ENCODE measurements at places on chromosomes 6 and 20.

DNA sequence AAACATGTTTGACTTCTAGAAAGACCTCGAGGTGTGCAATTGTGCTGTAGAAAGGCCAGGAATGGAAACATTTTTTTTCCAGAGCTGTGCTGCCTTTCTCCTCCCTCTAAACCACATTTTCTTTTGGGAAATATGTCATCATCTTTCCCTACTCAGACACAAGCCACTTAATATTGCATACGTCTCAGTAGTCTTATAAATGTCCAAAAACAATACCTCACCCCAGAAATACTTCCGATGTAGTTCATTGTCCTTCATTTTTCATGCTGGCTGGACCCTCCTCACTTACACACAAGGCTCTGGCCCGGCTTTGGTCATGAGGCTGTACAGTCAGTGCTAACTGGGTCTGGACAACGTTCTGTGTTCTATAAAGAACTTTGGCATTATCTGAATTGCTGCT, 126.4 kb downstream of the SCML4 start:
- DNase-seq, result no peak

DNA sequence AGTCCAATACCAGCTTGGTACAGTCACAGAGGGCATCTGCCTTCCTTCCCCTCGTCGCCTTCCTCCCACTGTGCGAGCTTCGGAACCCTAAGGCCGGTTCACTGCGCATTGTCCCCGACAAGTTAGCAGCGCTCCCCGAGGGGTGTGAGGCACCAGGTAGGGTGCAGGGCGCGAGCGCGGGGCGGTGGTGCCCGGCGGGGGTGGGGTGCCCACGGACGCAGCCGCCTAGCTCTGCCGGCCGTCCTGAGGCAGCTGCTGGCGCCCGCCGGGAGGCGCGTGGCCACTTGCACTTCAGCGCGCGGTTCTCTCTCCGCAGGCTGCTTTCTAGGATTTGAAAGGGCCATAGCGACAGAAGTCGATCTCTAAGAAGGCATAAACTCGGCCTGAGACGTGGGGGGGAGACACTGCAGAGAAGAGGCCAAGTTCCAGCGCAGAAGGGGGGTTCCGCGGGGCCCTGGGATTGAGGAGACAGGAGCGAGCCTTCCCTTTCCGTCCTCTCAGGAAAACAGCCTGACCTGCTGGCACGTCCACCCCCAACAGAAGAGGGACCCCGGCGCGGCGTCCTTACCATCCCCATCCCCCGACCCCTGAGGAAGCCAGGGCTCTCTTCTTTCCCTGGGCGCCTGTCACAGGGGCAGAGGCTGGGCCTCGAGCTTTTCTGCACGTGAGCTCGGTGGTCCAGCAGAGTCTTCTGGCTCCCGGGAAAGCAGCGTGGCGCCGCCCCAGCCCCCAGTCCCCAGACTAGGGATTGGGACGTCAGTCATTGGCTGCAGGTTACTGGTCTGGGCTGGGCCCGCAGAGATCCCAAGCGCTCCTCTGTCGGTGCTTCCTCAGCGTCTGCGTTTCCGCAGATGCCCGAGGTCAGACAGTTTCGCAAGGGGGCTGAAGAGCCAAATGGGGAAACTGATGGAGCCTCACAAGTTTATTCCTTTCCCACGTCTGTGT, 15.6 kb upstream of the PRDM13 start:
- DNase-seq, result no peak

- DNase-seq, result no peak
Measured at GRCh38 chr6:56638760-56639159, 3.9 kb downstream of the DST start.

DNA sequence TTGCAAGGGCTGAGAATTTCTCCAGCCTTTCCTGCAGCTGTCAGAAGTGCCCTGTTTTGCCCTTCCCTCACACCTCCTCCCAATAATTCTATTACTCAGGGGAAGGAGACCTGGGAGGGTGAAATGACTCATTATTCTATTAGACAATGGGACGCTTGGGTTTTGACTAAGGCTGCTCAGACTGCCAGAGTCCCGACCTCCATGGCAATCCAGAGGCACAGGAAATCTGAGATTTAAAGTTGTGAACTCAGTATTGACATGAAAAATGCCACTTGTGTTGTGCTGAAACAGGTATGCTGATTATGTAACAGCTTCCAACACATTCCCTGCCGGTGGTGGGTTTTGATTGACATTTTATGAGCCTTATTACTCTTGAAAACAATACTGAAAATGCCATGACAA, 625.9 kb upstream of the FLRT3 start:
- DNase-seq, result no peak

GRCh38 chr6:14209000-14209399, 91.4 kb downstream of the CD83 start:
- no peak for DNase-seq

DNA sequence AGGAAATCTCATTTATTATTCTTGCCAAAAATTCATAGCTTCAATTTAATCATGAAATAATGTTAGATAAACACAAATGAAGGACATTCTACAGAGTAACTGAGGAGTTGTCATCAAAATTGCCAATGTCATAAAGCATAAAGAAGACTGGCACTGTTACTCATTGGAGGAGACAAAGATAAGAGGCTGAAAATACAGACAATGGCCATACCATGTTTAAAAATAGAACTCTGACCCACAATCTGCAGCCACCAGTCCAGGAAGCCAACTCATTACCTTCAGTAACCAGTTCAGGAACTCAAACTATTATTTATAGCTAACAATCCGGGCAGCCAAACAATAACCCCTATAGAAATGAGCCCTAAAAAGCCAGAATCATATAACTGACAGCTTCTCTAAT, 795.6 kb downstream of the TENT5A start:
- no peak for DNase-seq

- DNase-seq, result no peak
Measured at GRCh38 chr20:25676164-25676809, 20.4 kb downstream of the ZNF337 start.

DNA sequence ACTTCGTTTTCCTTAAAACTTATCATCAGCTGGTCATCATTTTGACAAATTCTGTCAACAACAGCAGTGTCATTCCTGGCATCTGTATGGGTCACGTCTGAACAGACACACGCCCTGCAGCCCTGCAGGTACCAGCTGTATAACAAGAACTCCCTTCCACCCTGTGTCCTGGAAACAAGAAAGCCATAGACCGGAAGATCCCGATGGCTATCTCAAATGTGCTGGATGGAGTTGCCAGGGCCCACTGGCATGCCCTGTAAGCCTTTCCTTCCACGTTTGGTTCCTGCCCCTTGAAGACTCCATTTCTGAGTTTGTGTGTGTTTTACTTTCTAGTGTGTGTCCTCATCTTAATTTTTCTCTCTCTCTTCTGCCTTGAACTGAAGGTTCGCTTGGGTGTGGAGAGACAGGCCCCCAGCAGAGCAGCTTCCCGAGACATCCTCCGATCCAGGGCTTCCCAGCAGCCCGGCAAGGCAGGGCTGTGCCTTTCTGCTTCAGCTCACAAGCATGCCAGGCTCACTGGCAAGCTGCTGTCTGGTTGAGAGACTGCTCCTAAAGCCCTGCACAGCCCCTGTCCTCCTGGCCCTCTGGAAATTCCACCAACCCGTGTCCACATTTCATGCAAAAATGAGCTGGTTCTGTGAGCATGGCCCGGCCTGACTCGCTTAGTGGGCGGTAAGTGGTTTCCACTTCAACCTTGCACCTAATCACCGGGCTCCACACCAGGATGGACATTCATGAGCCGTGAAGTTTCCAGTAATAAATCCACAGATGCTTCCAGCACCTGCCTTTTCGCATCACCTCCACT, 8.7 kb downstream of the GFRA4 start:
- no peak for DNase-seq

DNA sequence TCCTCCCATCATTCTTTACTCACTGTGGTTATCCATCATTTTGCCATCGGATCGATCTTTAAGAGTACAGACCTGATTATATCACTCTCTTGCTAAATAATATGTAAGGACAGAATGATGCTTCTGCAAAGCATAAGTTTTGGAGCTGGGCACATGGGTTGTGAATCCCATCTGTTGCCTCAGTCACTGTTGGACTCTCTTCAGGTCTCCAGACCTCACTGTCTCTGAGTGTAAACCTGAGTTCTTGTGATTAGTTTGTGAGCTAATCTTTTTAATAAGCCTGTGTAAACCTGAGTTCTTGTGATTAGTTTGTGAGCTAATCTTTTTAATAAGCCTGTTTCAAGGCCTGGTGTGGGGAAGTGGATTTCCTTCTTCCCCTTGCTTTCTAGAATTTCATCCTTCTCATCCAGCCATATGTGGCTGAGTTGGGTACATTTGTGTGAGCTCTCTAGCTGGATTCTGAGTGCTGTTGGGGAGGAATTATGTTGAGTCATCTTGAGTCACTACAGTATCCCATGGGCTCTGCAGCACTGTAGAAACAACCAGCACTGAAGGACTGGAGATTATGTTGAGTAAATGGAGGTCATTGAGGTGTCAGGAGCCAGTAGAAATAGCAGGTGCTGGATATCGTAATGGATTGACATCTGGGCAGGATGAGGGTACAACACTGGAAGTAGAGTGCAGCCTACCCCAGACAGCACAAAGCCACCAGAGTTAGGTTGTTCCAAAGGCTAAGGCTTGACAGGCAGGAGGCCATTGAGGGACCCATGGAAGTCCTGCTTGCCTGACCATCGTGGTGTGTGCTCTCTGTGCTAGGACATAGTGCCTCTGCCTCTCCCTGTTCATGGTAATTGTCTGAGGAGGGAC, 52.4 kb downstream of the SCAND1 start:
- no peak for DNase-seq

DNA sequence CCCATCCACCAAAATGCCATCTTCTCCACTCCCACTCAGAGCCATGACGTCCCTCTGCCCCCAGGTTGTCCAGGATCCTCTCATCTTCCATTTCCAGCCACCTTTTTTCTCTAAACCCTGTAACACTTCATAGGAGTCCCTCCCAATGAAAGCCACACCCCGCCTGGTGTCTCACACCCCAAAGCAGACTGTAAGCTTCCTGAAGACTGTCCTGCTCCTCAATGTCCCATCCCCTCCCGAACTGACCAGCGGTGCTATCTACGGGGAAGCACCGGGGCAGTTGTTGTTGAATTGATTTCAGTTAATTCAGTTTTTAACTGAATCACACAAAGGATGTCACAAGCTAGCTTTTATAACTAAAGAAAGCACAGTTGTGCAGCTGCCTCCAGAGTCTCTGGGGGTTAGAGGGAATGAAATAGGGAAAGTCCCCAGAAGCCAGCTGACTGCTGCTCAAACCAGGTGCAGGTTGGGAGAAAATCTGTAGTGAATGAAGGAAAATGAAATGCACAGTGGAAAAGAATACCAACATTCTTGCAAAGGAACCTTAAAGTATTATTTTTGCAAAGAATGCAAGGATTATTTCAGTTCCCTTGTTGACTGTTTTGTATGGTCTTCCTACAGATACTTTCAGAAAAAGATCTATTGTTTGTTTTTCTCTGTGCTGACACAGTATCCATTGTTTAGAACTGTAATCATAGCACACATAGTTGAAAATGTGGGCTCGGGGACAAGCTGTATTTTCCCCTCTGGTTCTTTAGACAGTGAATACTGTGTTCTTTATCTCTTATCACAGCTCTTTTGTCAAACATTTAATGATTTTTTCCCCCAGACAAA, 222.6 kb upstream of the QKI start:
- DNase-seq, result no peak
